HT-29 (cell line): ENCODE measurements at places on chromosomes 1 and 21. TPM values are rescaled to one million over a fixed set of nuclear protein-coding genes. Genes with fewer than 3 reads are reported as not detected.

DNA sequence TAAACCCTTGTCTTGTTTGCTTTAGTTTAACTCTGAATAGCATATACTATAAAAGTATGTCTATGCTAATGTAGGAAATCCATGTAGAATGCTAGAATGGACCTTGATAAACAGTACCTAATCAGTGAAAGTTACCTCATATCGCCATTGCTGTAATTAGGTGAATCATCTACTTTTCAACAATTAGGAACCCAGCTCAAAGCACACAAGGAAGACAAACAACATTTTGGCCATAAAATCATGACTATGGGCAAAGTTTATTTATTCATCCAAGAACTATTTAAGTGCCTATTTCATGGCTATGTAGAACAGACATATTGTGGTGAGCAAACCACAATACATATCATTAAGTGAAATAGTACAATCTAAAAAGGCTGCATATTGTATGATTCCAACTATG, 1043.2 kb downstream of the BRINP3 start:
- DNase-seq = peak; percentile 7

DNA sequence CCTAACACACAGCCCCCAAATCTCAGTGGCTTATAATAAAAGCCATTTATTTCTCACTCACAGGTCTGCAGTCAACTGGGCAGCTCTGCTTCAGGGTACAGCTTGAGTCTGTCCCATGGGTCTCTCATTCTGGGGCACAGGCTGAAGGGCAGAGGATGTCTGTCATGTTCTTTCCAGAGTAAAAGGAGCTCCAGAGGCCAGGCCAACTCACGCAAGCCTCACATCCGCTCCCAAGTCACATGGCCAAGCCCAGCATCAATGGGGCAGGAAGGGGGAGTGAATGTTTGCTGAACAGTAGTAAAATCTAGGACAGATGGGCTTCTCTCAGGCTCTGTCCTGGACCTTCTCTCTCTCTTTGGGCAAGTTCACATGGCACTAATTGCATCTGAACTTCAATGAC, 7.1 kb upstream of the SSBP3 start:
- no peak for DNase-seq

GRCh38 chr1:42686418-42686817, 4.2 kb downstream of the YBX1 start:
- DNase-seq = no peak

GRCh38 chr1:247286134-247286670, 30.3 kb downstream of the VN1R5 start:
- DNase-seq = no peak

- peak; percentile 62 for DNase-seq
Observed at GRCh38 chr1:201019321-201019977, 4.1 kb downstream of the KIF21B start.

DNA sequence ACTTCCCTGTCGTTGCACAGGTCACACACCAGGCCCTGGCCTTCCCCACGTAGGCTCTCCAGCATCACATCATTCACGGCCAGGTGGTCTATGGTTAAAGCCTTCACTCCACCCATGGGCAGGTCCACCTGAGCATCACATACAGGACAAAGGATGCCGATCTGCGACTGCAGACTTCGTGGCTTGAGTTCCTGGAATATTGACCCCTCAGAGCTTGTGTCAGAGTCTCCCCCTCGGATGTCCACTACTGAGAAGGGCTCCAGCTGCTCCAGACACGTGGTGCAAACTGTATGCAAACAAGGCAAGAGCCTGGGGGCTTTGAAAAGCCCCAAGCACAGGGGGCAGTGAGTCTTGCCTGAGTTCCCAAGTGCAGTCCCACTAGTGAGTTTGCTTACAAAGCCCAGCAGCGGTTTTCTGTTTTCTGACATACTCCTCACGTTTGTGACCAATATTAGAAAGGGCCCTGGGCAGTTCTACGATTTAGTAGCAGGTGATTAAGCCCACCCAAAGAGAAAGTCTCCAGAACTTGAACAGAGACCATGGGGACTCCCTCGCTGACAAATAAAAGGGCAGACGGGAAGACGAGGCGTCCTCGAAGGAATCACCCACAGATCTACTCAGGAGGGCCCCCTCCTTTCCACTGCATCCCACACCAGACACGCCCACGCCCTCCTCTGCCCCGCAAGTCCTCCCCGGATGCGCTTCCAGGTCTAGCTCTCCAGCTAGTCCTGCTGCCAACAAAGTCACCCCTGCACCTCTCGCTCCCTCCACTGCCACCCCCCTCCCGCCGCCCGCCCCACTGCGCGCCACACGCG, 568 bp downstream of the TRIM45 start:
- peak; percentile 13 for DNase-seq

- DNase-seq = no peak
Observed at GRCh38 chr21:34091607-34092006, 18.2 kb downstream of the MRPS6 start.

The FLG2 gene
- not detected in 2 replicates for total RNA-seq

GRCh38 chr1:113276507-113276906, 113.8 kb upstream of the MAGI3 start:
- no peak for DNase-seq

GRCh38 chr1:40948741-40949443, 30.6 kb upstream of the CTPS1 start:
- DNase-seq = peak; percentile 93

The CSMD2 gene
- total RNA-seq = not detected in 2 replicates

GRCh38 chr1:48109390-48110013, 112.3 kb upstream of the TRABD2B start:
- peak; percentile 74 for DNase-seq

- no peak for DNase-seq
Observed at GRCh38 chr1:199698222-199698621, 329.3 kb upstream of the NR5A2 start.

- no peak for DNase-seq
Observed at GRCh38 chr1:48853006-48853405, 76.3 kb upstream of the BEND5 start.

DNA sequence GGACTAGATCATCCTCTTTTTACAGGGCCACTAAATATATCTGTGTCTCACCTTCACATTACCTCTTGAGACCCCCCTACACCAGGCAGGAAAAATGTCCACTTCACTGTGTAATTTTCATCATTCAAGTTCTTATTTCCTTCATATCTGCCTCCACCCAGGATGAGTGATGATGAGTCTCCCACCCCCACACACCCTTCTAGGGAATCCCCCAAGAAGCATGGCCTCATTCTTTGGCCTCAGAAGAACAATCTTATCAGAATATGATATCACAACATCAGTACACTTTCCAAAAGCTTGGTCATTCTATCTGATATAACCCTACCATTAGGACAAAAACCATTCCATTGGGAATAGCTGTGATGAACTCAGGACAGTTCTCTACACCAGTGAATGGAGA, 170.3 kb upstream of the DUSP10 start:
- no peak for DNase-seq

GRCh38 chr1:82420584-82420983, 619.9 kb downstream of the ADGRL2 start:
- DNase-seq = no peak

DNA sequence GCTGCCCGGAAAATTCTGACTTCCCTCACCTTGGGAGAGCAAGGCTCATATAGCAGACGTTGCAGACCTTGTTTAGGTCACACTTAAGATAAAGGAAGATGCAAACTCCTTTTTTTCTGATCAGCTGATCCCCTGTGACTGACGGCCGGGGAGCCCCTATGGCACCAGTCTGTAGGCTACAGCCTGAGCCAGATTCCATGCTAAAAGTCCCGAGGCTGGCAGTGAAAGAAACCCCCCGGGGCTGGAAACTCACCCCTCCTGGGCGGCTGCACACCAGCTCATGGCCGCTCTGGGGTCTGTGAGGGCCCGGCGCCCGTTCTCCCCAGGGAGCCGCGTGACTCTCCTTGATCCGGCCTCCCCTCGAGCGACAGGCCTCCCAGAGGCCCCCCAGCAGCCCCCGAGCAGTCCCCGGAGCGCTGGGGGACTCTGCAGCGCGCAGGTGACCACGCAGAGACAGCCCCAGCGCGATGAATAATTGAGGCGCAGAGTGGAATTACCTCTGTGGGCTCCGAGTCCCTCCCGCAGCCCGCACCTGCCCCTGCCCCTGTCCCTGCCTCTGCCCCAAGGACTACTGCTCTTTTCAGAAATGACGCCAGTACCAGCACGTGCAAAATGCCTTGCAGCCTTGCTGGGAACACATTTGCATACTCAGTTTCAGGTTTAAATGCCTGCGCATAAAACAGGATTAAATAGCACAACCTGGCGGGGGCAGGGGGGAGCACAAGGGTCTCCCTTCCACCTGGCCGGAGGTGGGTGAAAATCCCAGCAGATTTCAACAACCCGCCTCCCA, 62.6 kb upstream of the CLDN14 start:
- DNase-seq = no peak

DNA sequence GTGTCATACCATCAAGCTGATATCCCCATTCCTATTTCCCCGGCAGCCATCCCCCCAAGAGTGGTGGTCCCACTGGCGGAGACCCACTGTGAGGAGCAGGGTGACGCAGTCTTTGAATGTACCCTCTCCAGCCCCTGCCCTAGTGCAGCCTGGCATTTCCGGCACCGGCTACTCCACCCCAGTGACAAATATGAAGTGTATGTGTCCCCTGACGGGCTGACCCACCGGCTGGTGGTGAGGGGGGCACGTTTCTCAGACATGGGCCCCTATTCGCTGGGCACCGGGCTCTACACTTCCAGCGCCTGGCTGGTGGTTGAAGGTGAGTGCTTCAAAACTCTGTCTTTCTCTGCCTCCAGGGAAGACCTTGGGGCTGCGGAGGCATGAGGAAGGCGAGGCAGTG, 14.4 kb downstream of the IGFN1 start:
- no peak for DNase-seq

GRCh38 chr1:182035097-182035770, 26.3 kb downstream of the ZNF648 start:
- no peak for DNase-seq

- no peak for DNase-seq
Observed at GRCh38 chr21:31107871-31108270, 69.6 kb upstream of the KRTAP19-8 start.

- no peak for DNase-seq
Observed at GRCh38 chr21:36202726-36203602, 46.3 kb downstream of the DOP1B start.
